ENCODE measurements at places on chromosomes 6 and 20.

GRCh38 chr20:36311141-36311853, 5.2 kb downstream of the DLGAP4 start:
- DNase-seq: no peak

DNA sequence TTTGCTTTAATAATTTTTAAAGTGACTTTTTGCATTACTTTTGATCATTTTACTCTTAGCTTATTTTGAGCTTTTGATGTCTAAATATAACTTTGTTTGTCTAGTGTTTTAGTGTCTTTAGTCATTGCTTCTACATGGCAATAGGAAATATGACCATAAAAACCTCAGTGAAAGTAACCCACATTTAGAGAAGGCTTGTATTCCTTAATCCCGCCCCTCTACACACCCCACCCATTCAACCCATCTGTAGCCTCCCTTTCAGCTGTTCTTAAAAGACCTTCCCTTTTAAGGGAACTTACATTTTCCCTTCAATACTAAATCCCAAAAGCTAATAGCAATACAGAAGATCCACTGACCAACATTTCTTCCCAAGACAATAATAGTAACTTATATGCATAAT, 225.4 kb downstream of the LAMA2 start:
- DNase-seq: no peak

DNA sequence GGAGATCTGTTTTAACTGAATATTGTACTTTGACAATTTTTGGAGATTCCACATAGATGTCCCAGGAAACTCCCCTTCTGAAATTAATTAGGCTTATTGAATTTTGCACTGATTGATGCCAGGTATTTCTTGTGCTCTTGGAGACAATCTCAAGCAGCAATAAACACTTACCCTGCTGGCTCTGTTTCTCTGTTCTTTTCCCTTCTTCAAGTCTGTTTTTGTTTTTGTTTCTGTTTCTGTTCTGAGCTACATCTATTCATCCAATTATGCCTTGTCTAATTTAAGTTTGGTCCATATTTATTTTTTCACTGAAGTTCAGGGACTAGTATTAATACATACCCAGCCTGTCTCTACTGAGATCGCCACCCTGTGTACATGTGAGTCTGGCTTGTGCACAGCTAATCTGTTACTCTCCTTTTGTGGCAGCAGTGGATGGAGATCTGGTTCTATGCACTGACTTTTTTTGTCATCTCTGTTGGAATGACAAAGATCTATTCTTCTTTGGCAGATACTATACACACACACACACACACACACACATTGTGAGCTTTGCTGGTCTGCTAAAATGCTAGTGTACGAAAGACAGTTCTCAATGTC, 51.9 kb downstream of the IL22RA2 start:
- no peak for DNase-seq

GRCh38 chr6:19477563-19477962, 359.6 kb upstream of the ID4 start:
- no peak for DNase-seq

GRCh38 chr6:166588691-166589336, 2.3 kb upstream of the RAMACL start:
- DNase-seq: no peak

- DNase-seq: no peak
Measured at GRCh38 chr6:10412461-10413261, 2.2 kb downstream of the TFAP2A start.

DNA sequence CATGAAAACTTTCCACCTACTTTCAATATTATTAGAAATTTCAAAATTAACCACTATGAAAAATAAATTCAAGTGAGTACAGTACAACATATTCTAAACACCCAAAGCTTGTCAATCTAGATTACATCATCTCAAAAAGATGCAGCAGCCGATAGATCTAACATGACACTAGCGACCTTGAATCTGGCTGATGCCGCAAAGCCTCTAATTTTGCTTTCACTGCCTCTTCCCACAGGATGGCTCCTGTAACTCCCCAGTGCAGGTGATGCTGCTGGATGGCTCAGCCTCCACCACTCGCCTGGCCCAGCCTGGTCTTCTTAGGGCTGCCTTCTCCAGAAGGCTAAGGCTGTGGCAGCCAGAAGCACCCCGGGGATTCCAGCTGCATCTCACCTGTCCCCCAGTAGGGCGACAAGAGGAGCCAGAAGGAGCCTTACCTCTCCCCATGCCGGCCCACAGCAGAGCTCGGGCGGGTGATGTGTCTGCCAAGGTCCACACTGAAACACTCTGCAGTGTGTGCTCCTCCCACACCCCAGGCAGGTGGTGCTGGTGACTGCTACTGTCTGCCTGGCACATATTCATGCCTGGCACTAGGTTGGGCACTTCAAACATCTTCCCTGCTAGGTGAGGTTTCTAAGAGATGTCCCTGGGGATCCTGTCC, 82.1 kb downstream of the SLC23A2 start:
- DNase-seq: no peak

GRCh38 chr20:10551732-10552724, 116.9 kb downstream of the SLX4IP start:
- peak; percentile 18 for DNase-seq

Measured in activated naive CD8-positive, alpha-beta T cell treated with anti-CD3 and anti-CD28 coated beads for 36 hours (primary cell).